ENCODE measurements at places on chromosomes 3 and 15.

DNA sequence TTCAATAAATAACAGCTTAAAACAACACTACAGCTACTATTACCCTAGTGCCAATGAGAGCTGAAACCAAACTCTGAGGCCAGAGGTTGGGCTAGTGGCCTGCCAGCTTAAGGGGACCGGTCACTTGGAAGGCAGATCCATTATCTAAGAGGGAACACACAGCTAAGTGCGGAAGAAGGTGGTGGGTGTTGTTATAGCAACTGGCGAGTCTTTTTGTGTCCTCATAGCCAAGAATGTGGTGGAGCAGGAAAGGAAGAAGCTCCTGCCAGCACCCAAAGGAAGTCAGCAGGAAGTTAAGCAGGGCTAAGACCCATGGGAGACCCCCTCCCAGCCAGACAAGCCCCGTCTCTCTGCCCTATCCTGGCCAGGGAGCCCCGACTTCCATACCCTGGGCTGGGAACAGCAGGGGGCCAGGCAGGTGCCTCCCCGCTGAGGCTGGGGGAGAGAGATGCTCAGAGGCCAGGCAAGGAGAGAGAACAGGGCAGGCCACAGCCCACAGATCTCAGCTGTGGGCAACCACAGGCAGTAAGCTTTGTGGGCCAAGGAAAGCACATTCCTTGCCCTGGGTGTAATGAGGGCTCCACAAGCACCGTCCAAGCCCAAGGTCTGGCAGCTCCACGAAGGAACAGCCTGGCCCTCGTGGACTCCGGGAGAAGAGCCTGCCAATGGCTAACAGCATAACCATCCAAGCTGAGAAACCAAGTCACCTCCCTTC lies 34.0 kb upstream of the HRH1 start:
- no peak for DNase-seq

DNA sequence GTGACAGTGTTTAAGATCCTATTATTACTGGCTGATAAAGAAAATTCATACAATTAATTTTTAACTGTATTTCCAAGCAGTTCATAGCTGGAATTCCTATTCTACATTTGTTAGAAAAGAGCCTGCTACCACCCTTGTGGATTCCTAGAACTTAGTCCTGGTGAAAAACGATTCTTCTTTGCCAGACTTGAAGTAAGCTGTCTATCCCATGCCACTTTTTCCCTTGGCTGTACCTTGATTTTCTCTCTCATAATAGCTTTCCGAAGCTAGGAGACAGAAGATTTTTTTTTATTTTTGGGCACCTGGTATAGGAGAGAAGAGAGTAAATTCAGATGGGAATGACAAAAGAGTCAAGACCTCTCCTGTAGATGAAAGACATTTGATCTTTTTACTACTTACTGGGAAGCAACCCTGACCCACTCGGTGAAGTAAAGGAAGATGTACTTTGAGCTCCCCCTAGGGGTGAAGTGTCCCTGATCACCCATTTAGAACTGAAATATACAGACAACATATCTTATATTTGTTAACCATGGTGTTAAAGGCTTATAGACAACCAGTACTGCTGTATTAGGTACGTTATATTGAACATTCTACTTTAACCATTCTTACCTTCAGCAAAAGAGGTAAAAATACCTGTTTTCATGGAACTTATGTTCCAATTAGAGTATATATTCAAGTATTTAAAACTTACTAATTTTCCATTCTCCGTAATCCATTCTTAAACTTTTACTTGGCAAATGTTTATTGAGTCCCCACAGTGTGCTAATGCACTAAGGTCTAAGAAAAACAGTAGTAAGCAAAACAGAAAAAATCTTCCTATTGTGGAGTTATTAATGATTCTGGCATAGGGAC lies 36.2 kb upstream of the C3orf38 start:
- DNase-seq: peak; percentile 80

DNA sequence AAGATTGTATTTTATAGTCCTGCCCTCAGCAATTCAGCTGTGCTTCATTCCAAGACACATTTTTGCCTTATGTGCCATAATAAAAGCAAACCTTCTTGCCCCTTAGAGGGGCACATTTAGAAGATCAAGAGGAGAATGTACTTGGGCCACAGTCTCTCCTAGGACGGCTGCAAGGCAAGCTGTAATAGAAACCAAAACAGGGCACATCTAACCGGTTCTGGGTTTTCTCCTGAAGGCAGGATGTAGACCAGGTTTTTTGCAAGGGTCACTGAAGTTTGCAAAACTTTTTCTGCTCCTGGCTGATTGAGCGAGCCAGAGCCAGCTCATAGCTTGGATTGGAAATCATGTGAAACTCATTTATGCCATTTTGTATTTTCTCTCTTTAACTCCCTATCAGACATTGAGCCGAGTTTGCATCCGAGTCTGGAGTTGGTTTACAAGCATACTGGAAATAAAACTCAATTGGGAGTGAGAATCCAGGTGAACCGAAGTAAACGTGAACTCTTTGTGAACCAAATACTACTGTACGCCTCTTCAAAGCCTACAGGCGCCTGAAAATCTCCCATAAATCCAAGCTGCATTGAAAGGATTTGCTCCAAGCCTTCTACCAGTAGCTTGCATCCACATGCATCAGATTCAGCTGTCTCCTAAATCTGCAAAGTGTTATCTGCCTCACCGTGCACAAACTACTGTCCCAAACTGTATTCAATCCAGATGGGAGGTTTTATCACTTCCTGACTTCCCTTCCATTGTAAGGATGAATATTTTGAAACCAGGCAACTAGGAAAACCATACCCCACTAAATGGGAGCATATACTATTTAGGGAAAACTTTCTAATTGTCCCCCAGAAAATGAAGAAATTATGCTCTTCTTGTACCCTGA lies 60.9 kb upstream of the TSC22D2 start:
- DNase-seq: no peak

- no peak for DNase-seq
Observed at GRCh38 chr15:62444104-62445022, 279.3 kb upstream of the C2CD4B start.

- no peak for DNase-seq
Observed at GRCh38 chr3:52923963-52924362, 26.6 kb upstream of the STIMATE start.

DNA sequence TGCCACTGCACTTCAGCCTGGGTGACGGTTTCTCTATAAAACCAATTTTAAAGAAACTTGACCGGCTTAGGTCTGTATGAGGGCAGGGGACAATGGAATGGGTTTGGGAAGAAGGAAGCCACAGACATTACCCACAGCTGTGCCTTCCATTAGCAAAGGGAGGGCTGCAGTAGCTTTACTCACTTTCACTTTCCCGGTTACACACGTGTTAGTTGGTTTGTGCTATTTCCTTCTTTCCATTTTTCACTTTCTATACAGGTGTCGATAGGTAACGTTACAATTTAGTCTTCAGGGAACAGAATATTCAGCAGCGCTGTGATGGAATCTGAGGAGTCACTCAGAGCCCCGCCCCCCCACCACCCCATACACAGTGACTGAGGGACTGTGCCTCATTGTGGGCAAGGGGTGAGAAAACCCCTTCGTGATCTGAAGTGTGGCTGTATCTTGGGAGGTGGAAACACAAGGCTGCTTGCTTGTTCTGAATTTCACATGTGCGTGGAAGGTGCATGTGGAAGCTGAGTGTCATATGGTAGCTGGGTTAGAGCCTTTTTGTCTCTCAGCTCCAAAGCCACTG lies 44.8 kb upstream of the RPL32 start:
- DNase-seq: peak; percentile 16

DNA sequence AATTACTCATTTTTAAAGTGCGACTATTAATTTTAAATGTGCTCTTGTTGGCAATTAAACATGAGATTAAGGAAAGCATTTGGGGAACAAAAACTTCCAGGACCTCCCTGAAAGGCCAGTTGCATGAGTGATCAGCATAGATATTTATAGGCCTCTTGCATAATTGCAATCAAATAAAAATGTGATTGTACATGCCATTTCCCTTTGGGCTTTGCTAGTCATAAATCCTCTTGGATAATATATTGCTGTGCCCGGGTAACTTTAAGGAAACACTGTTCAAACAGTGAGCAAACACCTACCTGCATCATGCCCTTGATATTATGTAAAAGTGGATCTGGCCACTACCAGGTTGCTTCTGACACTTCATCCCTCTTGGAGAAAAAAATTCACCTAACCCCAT lies 239.1 kb downstream of the MCTP2 start:
- DNase-seq: no peak

- DNase-seq: no peak
Observed at GRCh38 chr15:85167568-85167967, 185.9 kb downstream of the PDE8A start.

GRCh38 chr15:90334304-90334731 lies 17.8 kb upstream of the ZNF774 start:
- DNase-seq: no peak

- DNase-seq: no peak
Observed at GRCh38 chr3:69791919-69792399, 52.7 kb downstream of the MITF start.

DNA sequence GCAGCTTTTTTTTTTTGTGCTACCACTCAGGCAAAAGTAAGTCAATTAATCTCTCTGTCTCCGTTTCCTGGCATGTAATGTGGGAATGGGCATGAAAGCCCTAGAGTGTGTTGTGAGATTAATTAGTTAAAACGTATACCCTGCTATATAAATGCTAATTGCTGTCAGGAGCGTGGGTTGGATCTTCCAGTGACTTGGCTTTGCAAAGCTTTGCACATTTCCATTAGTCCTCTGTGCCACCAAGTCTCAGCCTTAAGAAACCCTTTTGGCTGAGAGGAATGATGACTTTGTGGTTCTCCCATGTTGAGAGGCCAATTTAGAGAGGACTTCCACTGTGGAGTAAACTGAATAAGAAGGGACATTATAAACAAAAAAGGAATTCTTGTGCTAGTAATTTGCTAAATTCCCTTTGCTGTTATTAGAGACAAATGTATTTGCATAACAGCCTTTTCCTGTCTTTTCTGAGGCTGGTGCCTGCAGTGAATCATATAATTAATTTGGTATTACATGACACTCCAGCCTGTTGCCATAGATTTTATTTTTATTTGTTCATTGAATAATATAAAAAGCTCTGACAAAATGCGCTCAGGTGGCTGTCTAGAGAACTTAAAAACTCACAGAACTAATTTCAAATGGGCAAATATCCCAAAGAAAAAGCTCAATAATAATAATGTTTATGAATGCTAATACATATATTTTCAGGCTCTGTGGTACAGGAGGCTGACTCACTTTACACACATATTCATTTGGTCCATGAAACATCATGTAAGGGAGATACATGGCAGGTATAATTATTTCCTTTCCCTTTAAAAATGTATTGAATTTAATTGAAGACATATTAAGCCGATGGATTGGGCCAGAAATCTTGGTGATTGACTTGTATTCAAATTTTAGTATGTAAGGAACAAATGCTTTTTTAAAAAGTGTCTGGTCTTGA lies 82.7 kb downstream of the IL1RAP start:
- DNase-seq: no peak

DNA sequence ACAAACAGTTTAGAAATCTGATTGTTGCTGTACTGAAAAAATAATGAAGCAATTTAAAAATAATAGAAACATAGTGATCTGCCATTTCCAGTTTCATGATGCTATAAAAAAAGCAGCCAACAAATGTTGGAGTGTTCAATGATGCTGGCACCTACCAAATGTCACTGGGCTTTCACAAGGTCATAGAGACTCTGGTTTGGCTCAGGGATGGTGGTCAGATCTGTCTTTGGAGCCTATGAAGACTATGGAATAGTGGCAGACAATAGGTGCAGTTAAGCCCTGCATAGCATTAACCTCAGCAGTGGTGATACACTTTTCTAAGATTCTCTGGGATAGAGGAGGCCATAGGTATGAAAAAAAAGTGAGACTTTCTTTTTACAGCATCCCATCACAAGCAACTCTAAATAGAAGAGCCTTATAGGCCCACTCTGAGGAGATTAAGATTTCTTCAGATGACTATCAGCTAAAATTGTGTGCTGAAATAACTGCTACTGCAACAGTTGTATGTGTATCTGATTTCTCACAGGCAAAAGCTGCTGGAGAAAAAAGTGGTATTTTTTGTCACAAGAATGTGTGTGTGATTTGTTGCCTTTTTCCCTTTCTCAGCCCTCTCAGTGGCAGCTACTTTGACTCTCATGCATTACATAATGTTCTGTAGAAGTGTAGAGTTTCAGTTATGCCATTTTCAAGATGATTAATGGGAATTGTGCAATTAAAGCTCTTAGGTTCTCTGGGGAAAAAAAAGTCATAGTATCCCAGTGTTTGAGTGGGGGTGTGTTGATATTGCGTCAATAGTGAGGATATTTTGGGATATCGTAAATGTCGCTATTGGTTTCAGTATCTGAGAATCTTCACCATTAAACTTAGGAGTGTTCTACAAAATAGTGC lies 137.4 kb downstream of the MBNL1 start:
- no peak for DNase-seq

- DNase-seq: no peak
Observed at GRCh38 chr15:96035091-96035490, 295.4 kb upstream of the NR2F2 start.

DNA sequence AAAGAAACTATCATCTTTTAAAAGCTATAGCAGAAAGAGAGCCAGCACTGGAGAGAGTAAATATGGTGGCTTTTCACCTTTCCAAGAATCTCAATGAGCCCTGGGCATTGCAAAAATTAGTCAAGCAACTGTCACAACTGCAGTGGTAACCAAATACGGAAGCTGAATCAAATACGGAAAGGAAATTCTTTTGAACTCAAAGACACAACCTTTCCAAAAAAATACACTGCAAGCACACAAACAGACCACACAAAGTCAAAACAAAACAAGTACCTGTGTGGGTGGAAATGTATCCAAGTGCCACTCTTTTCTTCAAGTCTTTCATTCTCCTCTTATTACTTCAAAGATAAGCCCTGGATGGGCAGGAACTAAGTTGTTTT lies 17.6 kb downstream of the VGLL4 start:
- peak; percentile 4 for DNase-seq

GRCh38 chr15:25877681-25878080 lies 14.6 kb upstream of the ATP10A start:
- no peak for DNase-seq

- DNase-seq: peak; percentile 87
Observed at GRCh38 chr3:18740631-18741583, 315.8 kb upstream of the SATB1 start.

DNA sequence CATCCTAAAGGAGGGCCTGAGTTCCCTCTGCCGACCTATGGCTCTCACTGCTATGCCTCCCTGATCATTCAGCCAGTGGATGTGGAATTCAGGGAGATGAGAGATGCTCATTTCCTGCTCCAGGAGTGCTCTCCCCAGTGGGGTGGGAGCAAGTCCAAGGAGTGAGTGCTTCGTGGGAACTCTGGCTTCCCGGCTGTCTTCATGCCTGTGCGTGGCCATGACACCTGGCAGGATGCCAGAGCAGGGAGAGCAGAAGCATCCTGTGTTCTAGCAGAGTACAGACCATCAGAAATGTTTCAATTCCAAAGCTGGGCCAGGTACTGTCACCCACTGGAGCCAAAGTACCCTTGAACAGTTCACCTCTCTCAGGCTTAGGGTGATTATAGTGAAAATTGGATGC lies 45.1 kb downstream of the APH1B start:
- DNase-seq: no peak

DNA sequence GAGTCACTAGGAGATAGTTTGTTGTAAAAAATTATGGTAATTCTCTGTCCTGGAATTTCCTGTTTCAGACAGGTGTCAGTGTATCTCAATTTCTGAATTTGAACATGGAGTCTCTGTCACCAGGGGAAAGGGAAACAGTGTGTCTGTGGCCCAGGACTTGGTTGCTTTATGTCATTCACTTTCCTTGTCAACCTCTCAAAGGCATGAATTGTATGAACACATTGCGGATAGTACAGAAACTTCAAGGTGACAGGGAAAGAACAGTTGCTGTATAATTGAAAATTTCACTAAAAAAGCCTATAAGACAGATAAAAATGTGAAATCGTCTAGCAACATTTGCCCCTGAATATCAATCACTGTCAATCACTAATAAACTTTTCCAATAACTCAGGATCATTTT lies 175.0 kb upstream of the DPH6 start:
- no peak for DNase-seq

GRCh38 chr3:132643366-132643765 lies 16.2 kb downstream of the ACAD11 start:
- DNase-seq: no peak

Measured in CD4-positive, alpha-beta T cell treated with Interleukin-10 for 1 hour (primary cell).